SK-N-DZ (cell line): ENCODE measurements at places on chromosomes 7 and 10.

- DNase-seq = peak; percentile 76
Measured at GRCh38 chr7:105589356-105590077, 8.2 kb upstream of the EFCAB10 start.

DNA sequence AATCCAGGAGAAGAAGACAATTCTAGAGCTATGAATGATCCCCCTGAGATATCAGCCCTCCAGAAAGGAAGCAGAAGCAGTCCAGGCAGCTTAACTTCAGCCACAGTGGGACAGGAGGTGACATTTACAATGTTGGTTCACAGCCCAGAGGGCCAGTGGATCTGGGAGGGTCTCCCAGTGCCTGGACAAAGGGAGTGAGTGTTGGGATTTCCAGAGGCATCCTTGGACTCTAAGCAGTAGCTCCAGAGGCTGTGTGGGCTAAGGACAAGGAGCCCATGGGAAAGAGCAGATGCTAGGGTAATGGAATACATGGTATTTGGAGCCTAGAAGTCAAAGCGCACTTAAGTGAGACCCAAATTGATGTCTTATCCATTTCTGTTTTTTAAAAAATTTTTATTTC is 97.4 kb upstream of the NUPR2 start:
- DNase-seq = no peak

- no peak for DNase-seq
Measured at GRCh38 chr7:47361746-47362215, 220.1 kb downstream of the TNS3 start.

DNA sequence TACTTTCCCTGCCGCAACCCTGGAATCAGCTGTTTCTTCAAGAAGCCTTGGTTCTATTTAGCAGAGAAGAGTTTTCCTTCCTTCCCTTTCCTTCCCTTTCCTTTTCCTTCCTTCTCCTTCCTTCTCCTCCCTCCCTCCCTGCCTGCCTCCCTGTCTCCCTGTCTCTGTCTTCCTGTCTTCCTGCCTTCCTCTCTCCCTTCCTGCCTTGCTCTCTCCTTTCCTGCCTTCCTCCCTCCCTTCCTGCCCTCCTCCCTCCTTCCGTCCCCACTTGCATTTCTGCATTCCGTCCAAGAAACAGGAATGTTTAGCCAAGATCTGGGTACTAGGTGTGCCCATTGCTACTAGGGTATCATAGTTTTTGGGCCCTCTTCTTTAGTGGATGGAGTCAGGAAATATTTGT is 21.9 kb downstream of the SND1 start:
- DNase-seq = no peak

- DNase-seq = no peak
Measured at GRCh38 chr7:2024567-2024918, 208.2 kb downstream of the MAD1L1 start.

GRCh38 chr10:132391676-132392020 is 5.4 kb upstream of the PWWP2B start:
- no peak for DNase-seq

GRCh38 chr7:116984917-116985316 is 31.6 kb downstream of the ST7 start:
- peak; percentile 21 for DNase-seq

DNA sequence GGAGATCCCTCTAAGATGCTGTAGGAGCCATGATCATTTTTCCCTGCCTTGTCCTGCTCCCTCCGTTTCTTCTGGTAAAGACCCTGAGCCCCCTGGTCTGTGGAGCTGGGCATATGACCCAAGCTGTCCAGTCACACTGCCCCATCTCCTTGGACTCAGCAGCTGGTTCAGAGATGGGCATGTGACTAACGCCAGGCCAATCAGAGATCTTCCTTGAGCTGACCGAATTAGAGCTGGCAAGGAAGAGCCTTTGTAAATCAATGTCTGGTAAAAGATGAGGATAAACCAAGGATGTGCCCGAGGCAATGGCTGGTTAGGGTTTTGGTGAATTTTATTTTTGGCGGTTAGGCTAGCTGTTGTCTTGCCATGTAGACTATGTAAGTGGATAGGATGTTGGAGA is 173.3 kb downstream of the LCOR start:
- no peak for DNase-seq

DNA sequence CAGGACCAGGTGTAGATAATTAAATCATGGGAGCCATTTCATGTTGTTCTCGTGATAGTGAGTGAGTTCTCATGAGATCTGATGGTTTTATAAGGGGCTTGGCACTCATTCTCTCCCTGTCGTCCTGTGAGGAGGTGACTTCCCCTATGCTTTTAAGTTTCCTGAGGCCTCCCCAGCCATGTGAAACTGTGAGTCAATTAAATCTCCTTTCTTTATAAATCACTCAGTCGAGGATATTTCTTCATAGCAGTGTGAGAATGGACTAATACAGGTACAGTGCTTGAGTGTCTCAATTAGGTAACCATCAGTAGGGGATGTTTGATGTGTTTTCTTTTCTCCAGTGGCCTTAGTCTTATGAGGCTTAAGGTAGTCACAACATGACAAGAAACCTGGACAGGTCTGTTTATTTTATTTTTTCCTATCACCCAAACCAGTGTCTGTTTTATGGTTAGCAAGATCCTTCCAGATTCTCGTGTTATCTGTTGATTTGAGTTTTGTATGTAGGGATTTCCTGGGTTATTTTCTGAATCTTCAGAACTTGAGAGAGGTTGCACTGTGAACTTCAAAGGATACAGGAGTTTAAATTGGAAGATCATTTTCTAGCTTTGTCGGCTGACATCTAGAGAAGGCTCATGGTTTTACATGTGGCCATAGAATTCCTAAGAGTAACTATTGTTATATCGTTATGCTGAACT is 32.1 kb downstream of the UMAD1 start:
- DNase-seq = no peak

- no peak for DNase-seq
Measured at GRCh38 chr7:109375823-109376222, 806.1 kb downstream of the DNAJB9 start.

DNA sequence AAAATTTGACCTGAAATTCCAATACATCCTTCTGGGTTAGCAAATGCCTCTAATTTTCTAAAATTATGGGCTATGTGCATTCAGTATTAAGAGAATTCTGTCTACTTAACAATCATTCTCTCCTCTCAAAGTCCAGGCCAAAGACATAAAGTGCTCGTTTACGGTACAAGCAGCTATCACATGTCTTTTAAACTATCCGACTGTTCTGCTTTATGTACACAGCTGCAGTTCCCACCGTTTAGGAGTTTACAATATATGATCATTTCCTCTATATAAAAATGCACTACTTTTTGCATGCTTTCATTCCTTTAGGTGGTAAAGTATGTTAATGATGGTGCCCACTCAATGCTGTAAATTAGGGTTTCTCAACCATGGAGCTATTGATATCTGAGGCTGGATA is 34.0 kb downstream of the CDK6 start:
- DNase-seq = no peak

GRCh38 chr10:107790271-107790670 is 625.8 kb upstream of the SORCS1 start:
- no peak for DNase-seq

GRCh38 chr7:64320547-64321513 is 7.1 kb downstream of the ZNF736 start:
- DNase-seq = no peak

- no peak for DNase-seq
Measured at GRCh38 chr7:116543664-116544063, 18.8 kb downstream of the CAV1 start.

DNA sequence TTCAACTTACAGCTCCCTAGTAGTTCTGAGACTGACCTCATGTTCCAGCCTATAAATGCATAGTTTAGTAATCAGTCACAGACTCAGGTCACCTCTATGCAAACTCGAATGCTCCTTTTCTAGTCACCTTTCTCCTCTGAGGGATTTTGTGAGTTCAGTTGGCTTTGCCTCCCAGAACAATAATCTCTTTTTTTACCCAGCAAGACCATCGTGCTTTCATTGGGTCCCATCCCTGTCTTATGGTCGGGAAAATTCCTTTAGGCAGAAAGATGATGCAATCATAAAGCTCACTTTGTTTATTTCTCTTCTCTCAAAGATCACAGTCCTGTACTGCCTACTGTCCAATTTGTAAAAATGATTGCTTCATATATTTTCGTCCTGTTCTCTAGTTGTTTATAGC is 38.4 kb downstream of the TWIST1 start:
- no peak for DNase-seq

GRCh38 chr7:128033246-128033645 is 2.0 kb upstream of the LRRC4 start:
- no peak for DNase-seq

DNA sequence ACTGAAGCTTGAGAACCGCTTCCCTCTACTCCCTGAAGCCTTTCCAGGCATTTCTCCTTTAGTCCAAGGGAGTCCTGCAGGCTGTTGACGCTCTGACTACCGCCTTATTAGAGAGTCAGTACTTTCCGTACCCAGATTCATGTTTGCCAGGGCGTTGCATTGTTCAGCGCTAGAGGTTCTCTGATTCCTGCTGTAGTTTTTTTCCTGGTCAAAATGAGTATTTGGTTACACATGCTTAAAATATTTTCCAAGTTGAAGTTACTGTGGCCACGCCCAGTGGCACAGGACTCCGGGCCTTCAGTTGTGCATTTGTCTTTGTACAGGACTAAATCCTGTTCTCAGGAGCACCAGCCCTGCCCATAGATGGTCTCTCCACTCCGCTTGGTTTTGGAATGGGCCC is 7.9 kb downstream of the MTURN start:
- no peak for DNase-seq

- peak; percentile 46 for DNase-seq
Measured at GRCh38 chr7:33243319-33243881, 114.0 kb downstream of the BBS9 start.

- no peak for DNase-seq
Measured at GRCh38 chr7:149459201-149459539, 1.7 kb downstream of the ZNF777 start.

GRCh38 chr7:1533547-1534329 is 3.2 kb downstream of the MAFK start:
- no peak for DNase-seq

DNA sequence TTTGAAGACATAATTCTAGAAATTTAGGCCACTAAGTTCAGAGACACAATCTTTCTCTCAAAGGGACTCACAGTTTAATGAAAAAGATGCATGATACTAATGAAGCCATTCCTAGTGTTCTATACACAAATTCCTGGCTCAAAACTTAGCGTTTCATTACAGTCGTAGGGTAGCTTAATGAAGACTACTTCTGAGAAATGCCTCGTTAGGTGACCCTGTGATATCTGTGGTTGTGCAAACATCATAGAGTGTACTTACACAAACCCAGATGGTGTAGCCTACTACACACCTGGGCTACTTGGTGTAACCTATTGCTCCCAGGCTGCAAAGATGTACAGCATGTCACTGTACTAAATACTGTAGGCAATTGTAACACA is 488 bp upstream of the CHCHD3 start:
- no peak for DNase-seq

- no peak for DNase-seq
Measured at GRCh38 chr7:104367926-104368325, 39.5 kb downstream of the LHFPL3 start.

- DNase-seq = peak; percentile 46
Measured at GRCh38 chr10:97771055-97771891, 526 bp downstream of the SFRP5 start.

DNA sequence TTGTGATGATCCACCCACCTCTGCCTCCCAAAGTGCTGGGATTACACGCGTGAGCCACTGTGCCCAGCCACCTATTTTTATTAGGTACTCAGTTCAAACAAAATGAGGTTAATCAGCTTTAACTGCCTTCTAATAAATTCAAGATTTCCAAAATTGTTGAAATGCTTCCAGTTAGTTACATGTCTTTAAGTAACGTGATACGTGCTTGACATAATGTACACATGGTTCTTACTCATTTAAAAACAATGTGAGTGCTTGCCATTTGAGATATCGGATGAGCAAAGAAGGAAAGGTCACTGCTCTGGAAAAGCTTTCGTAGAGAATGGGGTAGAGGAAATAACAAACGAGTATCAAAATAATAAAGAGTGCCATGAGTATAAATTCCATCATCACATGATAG is 83.6 kb downstream of the KMT2E start:
- no peak for DNase-seq

DNA sequence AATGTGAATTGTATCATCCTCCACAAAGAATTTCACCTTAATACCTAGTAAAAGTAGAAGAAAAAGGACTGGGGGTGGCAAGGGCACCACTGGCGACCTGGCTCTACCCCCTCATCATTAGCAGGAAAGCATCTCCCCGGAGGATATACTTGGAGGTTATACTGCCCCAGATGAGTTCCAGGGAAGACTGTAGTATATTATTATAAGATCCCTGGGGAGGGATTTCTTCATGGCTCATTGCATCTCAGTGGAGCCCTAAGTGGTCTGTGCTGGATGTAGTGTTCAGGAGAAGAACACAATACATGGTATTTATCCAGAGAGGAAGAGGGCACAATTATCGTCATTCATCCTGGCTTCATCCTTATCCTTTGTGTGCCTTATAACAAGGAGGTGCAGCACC is 14.2 kb upstream of the DYNC1I1 start:
- DNase-seq = peak; percentile 57

- peak; percentile 38 for DNase-seq
Measured at GRCh38 chr7:148589640-148590039, 926 bp upstream of the C7orf33 start.

- no peak for DNase-seq
Measured at GRCh38 chr7:146539836-146540235, 423.2 kb downstream of the CNTNAP2 start.

DNA sequence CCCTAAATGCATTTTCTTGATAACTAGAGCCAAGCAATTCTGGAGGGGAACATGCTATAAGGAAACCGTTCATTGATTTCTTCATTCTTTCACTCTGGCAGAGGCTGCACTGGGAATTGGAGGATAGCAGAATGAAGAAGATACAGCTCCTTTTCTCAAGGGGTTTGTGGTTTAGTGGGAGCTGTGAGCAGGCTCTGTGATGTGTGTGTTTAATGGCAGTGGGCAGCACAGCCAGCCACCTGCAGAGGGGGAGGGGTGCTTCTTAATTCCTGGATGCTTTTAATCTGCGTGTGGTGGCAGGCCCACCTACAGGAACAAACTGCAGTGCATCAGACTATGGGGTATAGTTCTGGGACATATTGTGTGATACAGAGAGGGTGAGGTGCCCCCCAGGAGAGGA is 31.9 kb downstream of the RPS24 start:
- DNase-seq = no peak

DNA sequence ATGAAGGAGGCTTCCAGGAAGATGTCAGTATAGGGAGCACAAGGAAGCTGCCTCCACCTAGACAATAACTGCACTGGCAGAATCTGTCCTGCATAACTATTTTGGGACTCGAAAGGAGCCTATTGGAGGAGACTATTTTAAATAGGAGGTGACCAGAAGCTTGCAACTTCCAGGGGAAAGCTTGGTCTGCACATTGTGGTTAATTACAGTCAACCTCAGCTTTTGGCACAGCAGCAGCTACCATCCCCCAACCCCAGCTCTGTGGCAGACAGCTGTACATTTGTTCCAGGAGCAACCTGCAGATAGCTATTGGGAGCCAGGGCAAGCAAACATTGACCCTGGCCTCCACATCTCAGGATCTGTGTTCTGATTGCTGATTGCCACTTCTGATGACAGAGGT is 46.3 kb upstream of the NANOS1 start:
- DNase-seq = peak; percentile 71
